ENCODE measurements at places on chromosomes 16 and 17.

- no peak for DNase-seq
These were observed 65.9 kb downstream of the TUBD1 start for GRCh38 chr17:59826706-59827453.

DNA sequence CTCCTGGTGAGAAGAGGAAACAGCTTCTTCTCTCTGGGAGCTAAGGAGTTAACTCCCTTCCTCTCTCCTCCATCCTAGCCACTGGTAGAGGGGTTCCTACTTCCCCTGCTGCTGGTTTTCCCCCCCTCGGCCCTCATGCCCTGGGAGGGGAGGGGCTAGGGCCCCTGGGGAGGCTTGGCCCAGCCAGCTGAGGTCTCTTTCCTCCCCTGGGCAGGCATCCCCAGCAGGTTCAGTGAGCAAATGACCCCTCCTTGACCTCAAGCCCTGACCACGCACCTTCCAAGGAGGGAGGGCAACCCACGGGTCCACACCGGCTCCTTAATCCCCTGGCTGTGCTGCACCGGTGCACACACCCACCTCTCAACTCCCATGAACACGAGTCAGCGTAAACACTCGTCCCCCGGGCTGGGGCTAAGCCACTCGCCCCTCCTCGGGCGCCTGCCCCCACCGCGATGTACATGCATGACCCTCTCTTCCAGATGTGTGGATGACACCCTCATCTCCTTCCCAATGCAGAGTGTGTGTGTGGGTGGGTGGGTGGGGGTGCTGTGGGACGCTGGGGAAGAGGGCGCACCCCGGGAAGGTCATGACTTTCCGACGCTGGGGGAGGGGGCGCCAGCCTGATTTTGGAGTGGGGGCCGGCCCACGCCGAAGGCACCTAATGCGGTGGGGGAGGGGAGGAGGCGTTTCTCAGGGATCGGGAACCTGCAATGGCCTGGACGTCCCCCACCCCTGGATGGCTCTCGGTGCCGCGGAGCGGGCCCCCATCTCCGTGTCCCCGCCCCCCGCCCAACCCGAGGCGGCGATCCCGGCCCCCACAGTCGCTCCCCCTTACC lies 33.7 kb downstream of the SRCIN1 start:
- no peak for DNase-seq

GRCh38 chr17:2468270-2468669 lies 43.4 kb downstream of the METTL16 start:
- DNase-seq: no peak

DNA sequence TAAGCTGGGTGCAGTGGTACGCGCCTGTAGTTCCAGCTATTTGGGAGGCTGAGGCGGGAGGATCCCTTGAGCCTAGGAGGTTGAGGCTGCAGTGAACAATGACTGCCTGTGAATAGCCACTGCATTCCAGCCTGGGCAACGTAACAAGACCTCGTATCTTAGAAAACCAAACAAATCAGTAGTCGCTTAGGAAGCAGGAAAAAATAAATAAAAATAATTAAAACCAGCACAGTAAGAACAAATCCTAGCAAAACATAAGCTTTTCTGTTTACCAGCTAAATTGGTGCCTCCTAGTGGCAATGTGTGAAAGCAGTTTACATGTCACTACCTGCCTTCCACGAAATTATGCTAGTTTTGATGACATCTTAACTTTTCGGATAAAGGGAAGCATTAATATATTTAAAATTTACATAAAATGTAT lies 1.3 kb downstream of the ARMC5 start:
- DNase-seq: no peak

GRCh38 chr17:58343131-58343530 lies 8.9 kb downstream of the SUPT4H1 start:
- no peak for DNase-seq

DNA sequence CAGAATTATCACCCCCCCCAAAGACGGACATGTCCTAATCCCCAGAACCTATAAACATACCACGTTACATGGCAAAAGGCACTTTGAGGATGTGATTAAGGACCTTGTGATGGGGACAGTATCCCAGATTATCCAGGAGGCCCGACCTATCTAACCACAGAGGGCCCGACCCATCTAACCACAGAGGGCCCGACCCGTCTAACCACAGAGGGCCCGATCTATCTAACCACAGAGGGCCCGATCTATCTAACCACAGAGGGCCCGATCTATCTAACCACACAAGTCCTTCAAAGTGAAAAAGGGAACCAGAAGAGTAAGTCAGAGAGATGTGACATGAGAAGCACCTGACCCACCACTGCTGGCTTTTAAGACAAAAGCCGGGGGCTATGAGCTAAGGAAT lies 56.8 kb downstream of the ANKFY1 start:
- no peak for DNase-seq

GRCh38 chr16:14501331-14502255 lies 128.5 kb downstream of the PARN start:
- DNase-seq: no peak

- DNase-seq: no peak
These were observed 4.3 kb downstream of the KATNB1 start for GRCh38 chr16:57739756-57740422.

DNA sequence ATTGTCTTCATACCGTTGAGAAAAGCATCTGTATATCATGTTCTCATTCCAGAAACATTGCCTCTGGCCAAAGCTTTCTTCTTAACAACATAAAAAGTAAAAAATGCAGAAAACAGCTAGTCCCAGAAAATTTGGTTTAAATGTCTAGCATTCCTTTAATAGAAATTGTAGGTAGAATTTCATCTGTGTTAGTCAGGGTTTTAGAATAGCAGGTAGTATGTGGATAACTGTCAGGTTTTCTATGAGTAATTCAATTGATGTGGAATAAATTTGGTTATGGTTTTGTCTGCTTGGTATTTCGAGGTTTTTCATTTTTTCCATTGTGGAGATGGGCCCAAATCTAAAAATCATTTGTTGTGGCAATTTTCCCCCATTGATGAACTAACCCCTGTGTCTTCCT lies 616.7 kb downstream of the KCNJ2 start:
- no peak for DNase-seq

GRCh38 chr17:43308999-43309398 lies 75.2 kb upstream of the RNU2-1 start:
- no peak for DNase-seq

- no peak for DNase-seq
These were observed 660 bp downstream of the RBBP6 start for GRCh38 chr16:24539850-24540601.

- no peak for DNase-seq
These were observed 25.3 kb downstream of the KLHDC4 start for GRCh38 chr16:87740441-87740840.

DNA sequence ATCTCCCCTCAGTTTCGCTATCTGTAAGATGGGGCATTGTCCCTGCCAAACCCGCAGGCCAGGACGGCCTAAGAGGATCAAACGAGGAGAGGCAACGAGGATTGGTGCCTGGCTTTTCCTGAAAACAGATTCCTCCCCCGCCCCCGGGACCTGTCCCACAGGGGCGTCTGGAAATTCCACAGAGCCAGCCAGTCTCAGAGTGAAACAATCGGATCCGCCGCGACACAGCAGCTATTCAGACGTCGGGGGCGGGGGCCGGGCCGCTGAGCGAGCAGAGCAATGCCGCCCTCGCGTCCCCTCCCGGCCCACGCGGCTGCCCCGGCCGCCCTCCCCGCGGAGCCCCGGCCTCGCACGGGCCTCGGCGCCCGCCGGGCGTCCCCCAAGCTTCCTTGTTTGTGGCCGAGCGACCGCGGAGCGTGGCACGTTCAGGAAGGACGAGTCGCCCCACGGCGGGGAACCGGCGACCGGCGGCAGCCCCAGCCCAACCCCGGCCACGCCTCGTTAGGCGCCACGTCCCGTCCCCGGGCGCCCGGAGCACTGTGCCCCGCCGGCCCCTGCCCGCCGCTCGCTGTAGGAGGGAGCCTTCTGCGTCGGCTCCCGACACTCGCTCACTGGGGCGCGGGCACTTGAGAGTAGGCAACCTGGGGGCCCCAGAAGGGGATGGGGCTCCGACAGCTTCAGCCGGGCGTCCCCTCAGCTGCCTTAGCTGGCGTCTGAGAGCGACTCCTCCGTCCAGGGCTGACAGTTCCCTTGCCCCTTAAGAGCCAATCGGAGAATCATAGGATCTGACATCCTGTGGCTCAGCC lies 29.6 kb upstream of the PHOSPHO1 start:
- peak; percentile 7 for DNase-seq

- no peak for DNase-seq
These were observed 96.7 kb downstream of the AATF start for GRCh38 chr17:37045351-37045922.

DNA sequence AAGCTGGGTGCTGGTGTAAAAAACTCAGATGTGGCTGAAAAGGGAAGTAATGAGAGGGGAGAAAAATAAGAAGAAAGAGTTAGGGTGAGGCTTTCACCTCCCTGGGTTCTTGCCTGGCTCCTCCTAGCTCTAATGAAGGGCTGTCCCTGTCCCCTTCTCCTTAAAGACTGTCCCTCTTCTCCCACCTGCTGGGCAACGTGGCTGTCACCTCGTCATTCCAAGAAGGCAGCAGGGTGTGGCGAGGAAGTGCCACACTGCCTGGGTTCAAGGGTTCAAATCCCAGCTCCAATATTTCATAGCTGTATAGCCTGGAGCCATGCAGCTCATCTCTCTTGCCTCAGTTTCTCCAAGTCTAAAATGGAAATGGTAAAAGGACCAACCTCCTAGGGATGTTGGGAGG lies 122.5 kb upstream of the CACNG5 start:
- DNase-seq: no peak

DNA sequence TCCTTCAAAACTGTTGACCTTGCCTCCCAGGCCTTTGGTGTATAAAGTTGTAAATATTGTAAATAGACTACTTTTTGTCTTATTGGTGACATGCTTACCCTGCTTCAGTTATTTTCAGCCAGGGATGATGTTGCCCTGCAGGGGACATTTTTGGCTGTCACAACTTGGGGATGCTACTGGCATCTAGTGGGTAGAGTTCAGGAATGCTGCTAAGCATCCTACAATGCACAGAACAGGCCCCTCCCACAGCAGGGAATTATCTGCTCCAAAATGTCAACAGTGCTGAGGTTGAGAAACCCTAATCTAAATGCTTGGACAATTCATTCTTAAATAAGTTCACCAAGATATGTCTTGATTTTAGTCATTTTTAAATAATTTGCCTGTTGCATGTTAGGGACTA lies 459.8 kb downstream of the PMP22 start:
- DNase-seq: no peak

GRCh38 chr16:60815865-60816264 lies 1220.4 kb downstream of the CDH8 start:
- DNase-seq: no peak

DNA sequence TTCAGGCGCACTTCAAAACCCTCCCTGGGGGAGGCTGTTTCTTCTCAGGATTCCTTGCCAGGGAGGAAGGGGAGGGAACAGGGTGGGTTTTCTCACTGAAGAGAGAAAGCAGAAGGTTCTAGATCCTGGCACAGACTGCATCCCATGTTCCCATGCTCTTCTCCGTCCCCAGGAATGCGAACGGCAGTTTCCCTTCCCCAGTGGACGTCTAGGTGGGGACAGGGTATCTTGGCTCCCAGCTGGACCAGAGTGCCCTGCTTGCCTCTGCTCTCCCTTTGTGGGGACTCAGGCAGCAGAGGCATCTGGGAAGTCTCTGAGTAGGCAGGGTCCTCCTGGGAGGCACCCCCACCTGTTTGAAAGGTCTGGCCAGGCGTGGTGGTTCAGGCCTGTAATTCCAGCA lies 3.0 kb upstream of the TCF25 start:
- no peak for DNase-seq

GRCh38 chr17:45322168-45322567 lies 5.3 kb upstream of the MAP3K14 start:
- DNase-seq: no peak

GRCh38 chr16:78436023-78436422 lies 336.6 kb downstream of the WWOX start:
- no peak for DNase-seq

- no peak for DNase-seq
These were observed 495 bp downstream of the PARN start for GRCh38 chr16:14629612-14629918.

- DNase-seq: no peak
These were observed 46.1 kb downstream of the ABCA8 start for GRCh38 chr17:68909066-68909465.

- DNase-seq: no peak
These were observed 42.1 kb upstream of the SSTR5 start for GRCh38 chr16:1030473-1030901.

DNA sequence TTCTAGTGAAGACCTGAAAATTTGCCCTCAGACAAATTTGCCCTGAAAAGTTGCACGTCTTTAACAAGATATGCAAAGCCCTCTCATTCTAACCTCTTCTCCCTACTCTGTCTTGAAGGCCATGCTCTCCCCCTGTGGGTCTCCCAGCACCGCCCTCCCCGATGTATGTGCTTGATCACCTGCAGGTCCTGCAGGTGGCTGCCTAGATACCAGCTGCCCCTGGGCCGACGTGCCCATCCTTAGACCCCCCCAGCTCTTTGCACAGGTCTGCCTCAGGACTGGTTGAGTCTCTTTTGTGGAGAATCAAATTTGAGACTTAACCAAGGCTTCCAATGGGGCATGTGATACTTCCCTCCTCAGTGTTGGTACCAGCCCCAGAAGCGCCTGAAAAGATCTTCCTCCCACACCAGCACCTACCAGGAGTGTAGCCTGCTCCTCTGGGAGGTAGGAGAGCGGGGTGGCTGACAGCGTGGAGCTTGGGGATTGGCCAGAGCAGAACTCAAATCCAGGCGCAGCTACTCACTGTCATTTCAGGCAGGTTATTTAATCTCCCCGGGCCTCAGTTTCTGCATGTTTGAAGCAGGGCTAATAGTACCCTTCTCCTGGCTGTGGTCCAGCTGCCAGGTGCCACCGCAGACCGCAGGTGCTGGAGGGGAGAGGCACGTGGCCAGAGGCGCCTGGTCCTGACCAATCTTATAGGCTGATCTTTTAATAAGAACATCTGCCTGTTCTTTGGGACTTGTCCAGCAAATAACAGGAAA lies 4.5 kb upstream of the MRPL38 start:
- no peak for DNase-seq

GRCh38 chr17:67476787-67477335 lies 99.8 kb downstream of the PITPNC1 start:
- no peak for DNase-seq

DNA sequence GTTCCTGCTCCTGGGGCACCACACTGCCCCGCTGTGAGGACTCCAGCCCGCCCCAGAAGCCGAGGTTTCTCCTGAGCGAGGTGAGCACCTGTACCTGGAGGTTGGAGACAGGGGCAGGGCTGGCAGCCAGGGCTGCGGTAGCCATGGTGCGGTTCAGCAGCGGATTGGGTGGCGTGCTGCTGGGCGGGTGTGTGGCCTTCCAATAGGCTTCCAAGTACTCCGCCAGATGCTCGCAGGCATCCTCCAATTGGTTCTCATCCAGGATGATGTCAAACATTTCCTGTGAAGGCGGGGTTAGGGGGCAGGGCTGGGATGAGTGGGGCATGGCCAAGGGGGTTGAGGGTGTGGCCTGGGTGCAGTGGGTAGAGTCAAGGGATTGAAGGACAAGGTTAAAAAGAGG lies 11.3 kb upstream of the ARL5C start:
- no peak for DNase-seq

- DNase-seq: no peak
These were observed 33.0 kb upstream of the TMC5 start for GRCh38 chr16:19384656-19385055.

GRCh38 chr16:55364811-55365210 lies 40.8 kb downstream of the IRX6 start:
- DNase-seq: no peak

GRCh38 chr16:75250809-75251279 lies 580 bp downstream of the BCAR1 start:
- no peak for DNase-seq

- DNase-seq: no peak
These were observed 48.9 kb downstream of the IRX6 start for GRCh38 chr16:55372792-55373488.

GRCh38 chr16:74726716-74727115 lies 26.1 kb upstream of the MLKL start:
- no peak for DNase-seq

- no peak for DNase-seq
These were observed 59.0 kb upstream of the RPH3AL start for GRCh38 chr17:411421-412120.

All from activated T-helper 1 cell treated with anti-CD3 and anti-CD28 coated beads, Interleukin-2, amount 50 U/mL, for 16 hours (primary cell).